ENCODE measurements at places on chromosomes 2 and 18.
A peak's percentile ranks its signal among the peaks of the same experiment; 100 is the strongest.

GRCh38 chr2:225999692-226000091, 600.2 kb downstream of the NYAP2 start:
- peaks cover 2% of the 10 kb centered on the region for H3K27me3 ChIP-seq
- H3K36me3 ChIP-seq, result no peaks in the 10 kb centered on the region
- no peak overlapping the region for H3K27ac ChIP-seq
- no peaks in the 10 kb centered on the region for H3K4me1 ChIP-seq

DNA sequence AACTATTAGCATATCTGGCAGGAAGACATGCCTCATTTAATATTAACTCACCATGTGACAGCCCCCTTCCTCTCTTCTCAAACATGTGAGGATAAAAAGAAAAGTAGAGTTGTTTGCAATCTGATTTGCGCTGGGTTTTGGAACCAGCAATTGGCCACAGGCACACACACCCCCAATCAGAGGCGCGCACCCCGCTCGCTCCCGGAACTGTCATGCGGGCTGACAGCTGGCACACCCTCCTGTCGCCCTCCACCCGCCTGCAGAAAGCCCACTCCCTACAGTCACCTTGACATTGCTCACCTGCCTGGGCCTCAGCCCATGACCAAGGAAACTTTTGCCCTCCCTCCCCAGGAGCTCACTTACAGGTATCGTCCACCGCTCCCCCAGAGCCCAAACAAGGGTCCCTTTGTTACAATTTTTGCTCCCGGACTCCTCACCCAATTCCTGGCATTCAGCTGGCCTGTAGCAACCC, 1.1 kb downstream of the COBLL1 start:
- DNase-seq, result peak; percentile 2
- H3K27me3 ChIP-seq, result peaks cover 10% of the 10 kb centered on the region
- H3K4me3 ChIP-seq, result peak overlapping the region; percentile 86
- H3K4me1 ChIP-seq, result peaks cover 10% of the 10 kb centered on the region

- H3K27ac ChIP-seq, result no peak overlapping the region
- no peak overlapping the region for H3K4me3 ChIP-seq
- no peaks in the 10 kb centered on the region for H3K4me1 ChIP-seq
- no peaks in the 10 kb centered on the region for H3K27me3 ChIP-seq
These were observed 54.7 kb downstream of the MTA3 start for GRCh38 chr2:42622943-42623676.

GRCh38 chr2:29618024-29618423, 303.4 kb downstream of the ALK start:
- no peaks in the 10 kb centered on the region for H3K36me3 ChIP-seq
- H3K27me3 ChIP-seq, result peaks cover 11% of the 10 kb centered on the region
- no peak overlapping the region for H3K4me3 ChIP-seq
- DNase-seq, result no peak
- H3K27ac ChIP-seq, result no peak overlapping the region

DNA sequence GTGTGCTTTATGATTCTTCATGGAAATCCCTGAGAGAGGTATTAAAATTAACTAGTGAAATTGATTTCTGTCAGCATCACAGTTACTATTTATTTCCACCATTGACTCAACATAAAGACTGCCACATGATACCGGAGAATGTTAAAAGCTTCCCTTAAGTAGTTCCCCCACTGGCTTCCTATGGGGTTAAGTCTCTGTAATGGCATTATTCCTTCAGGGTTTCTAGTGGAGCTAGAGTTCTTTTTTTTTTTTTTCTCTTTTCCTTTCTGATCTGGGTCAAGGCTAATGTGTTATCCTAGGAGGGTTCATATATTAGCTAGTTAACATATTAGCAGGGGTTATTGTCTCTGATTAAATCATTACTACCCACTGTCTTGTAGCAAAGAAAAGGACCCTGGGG, 1919.1 kb upstream of the PIK3C3 start:
- no peak for DNase-seq
- H3K27me3 ChIP-seq, result no peaks in the 10 kb centered on the region
- H3K27ac ChIP-seq, result no peak overlapping the region
- no peak overlapping the region for H3K4me3 ChIP-seq
- peaks cover 4% of the 10 kb centered on the region for H3K36me3 ChIP-seq

Measured in immature natural killer cell (primary cell).